ENCODE measurements at places on chromosomes 2 and 18.
A peak's percentile ranks its signal among the peaks of the same experiment; 100 is the strongest.

GRCh38 chr2:74137651-74138599 is 9.8 kb downstream of the BOLA3 start:
- DNase-seq, result no peak

DNA sequence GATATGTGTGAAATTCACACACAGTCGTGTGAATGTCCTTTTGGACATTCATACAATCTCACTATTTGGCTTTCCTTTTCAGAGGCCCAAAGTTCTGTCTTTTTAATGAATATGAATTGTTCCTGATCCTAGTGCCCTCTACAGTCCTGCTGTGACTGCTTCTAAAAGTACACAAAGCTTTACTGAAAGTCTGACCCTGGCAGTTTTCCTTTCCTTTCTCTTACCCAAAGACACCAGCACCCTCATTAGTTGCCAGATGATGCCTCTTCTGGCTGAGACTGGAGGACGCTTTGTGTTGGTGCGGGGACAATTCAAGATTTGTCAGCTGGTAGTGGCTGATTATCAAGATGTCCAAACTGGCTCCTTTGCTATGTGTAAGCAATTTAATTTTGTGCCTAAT is 81.8 kb upstream of the CDCA7 start:
- DNase-seq, result no peak

GRCh38 chr2:230924092-230924469 is 961 bp downstream of the GPR55 start:
- no peak for DNase-seq

- peak; percentile 68 for DNase-seq
Observed at GRCh38 chr2:231409776-231410175, 14.3 kb downstream of the B3GNT7 start.

DNA sequence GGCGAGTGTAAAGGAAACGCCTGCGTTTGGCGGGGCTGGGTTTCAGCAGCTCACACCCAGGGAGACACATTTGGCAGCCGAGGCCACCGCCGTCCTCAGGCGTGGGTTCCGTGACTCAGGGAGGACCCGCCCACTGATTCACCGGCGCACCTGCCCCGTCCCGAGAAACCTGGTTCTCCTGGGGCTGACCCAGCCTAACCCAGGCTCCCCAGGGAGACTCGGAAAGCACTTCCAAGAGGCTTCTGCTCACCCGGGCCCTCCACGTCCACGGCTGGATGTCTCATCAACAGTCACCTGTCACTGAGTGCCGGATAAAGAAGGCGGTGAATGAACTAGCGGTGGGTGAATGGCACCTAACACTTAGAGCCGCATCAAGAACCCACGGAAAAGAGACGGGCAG is 126.4 kb upstream of the CTDP1 start:
- no peak for DNase-seq

- DNase-seq, result no peak
Observed at GRCh38 chr2:239802185-239802649, 222.9 kb downstream of the NDUFA10 start.

- no peak for DNase-seq
Observed at GRCh38 chr18:30491815-30492551, 550.6 kb downstream of the DSC3 start.

GRCh38 chr2:238848691-238848975 is 748 bp downstream of the TWIST2 start:
- no peak for DNase-seq

DNA sequence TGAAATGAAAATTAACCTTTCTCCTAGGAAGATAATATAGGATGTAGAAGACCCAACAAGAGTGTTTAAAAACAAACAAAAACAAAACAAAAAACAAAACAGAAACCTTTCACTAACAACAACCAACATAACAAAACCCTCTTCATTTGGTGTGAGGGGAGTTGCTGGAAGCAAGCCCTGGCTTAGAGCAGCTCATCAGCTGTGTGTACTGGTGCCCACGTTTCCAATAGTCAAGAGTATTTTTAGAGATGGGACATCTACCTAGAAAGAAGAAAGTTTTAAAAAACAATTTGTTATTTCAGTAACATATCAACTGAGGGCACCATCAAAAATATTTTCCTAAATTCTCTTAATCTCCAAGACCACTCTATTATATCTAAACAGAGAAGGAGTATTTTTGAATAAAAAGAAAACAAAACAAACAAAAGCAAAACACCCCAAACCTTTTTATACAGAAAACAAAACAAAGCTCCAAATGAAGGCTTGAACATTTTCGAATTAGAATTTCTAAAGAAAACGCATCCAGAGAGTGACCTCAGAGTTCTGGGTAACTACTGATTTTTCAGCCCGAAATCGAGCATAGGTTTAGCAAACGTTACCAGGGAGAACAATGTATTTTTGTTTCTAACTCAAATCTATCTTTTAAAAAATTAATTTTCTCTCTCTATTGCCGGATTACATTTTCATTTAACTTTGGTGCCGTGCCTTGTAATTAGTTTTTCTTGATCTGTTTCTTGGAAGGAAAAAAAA is 134.6 kb downstream of the INSIG2 start:
- DNase-seq, result peak; percentile 15

GRCh38 chr2:489838-490237 is 187.4 kb downstream of the TMEM18 start:
- no peak for DNase-seq

DNA sequence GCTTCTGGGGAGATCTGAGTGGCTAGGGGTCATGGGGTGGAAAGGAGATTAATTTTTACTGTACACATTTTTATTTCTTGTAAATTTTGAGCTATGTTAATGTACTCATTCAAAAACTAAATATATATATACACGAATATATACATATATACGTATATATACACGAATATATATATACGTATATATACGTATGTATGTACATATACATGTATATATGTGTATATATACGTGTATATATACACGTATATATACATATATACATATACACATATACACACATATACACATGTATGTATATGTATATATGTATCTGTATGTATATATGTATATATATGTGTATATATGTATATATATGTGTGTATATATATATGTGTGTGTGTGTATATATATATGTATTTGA is 3.0 kb upstream of the FHL2 start:
- no peak for DNase-seq

DNA sequence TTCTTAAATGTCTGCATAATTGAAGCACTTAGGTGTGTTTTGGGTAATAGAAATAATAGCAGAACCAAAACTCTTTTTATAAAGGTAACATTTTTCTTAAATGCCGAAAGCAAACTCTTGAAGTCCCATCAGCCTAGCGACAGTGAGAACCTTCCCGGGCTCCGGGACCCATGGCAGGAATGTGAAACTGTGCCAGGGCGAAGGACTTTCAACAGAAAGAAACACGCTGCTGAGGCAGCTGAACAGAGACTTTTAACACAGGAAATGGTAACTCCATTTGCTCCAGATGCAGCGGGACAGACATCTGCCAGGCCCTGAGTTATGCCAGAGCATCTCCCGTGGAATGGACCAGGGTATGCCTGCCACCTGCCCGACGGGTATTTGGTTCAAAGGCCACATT is 34.3 kb downstream of the SALL3 start:
- DNase-seq, result no peak

DNA sequence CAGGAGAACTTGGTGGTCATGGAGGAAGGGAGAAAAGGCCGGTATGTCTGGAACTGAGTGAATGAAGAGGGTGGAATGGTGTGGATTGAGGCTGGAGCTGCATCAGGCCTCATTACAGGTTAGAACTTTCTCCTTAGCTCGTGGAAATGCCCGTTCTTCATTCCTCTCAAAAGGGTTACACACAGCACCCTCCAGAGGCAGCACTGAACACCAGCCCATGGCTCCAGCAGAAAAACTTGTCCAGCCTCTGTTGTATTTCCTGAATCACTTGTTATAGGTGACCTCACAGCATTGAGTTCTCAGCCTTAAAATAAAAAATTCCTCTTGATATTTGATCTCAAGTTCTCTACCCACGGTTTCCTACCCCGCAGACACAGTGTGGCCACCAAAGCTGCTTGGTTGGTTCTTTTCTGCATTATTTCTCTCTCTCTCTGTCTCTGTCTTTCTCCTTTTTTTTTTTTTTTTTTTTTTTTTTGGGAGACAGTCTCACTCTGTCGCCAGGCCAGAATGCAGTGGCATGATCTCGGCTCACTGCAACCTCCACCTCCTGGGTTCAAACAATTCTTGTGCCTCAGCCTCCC is 89.6 kb downstream of the ITGB1BP1 start:
- peak; percentile 92 for DNase-seq

DNA sequence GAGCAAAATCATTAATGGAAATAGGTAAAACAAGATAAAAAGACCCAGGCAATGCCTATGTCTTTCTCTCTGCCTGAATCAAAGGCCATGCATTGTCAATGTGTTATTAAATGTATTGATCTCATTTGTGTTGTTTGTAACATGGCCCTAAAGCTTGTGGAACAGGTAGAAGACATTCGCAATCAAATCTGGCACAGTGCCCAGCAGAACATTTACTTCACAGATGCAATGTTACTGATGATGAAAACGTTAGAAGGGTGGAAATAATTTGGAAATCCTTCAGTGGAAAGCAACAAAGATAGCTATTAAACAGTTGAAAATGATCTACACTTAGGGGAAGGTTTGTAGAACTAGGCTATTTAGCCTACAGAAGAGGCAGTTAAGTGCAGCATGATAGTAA is 368.2 kb downstream of the EPHA4 start:
- DNase-seq, result peak; percentile 29

DNA sequence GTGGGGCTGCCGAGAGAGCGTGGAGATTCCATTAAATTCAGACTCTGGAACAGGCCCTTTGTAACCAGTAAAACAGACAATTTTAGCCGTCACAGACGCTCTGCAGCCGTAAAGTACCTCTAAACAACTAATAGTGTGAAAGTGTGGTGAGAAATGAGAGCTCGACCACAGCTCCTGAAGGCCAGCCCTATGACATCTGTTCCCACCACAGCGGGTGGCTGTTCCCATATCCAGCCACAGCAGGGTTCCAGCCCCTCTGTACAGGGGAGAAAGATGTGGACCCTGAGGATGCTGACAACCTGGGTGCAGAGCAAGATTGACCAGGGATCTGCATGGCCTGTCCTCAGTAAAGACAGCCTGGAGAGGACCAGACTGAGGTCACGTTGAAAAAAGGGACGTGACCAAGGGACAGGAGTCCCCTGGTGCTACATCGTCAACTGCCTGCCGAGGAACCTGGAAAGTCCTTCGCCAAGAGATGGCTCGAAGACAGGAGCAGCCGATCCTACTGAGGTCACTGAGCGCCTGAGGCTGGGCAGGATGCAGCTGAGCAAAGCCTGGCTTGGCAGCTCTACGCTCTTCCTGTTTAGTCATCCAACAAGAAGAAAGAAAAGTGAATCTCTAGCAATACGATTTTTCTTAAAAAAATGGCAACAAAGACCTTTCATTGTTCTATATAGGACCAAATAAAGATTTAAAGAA is 831.7 kb downstream of the RNF144A start:
- DNase-seq, result no peak

- DNase-seq, result no peak
Observed at GRCh38 chr2:156427074-156427473, 9.1 kb upstream of the GPD2 start.

GRCh38 chr2:95317665-95318425 is 20.7 kb downstream of the KCNIP3 start:
- DNase-seq, result no peak

GRCh38 chr2:161994761-161995520 is 79.1 kb downstream of the DPP4 start:
- no peak for DNase-seq

- no peak for DNase-seq
Observed at GRCh38 chr18:26931659-26932058, 66.2 kb upstream of the AQP4 start.

DNA sequence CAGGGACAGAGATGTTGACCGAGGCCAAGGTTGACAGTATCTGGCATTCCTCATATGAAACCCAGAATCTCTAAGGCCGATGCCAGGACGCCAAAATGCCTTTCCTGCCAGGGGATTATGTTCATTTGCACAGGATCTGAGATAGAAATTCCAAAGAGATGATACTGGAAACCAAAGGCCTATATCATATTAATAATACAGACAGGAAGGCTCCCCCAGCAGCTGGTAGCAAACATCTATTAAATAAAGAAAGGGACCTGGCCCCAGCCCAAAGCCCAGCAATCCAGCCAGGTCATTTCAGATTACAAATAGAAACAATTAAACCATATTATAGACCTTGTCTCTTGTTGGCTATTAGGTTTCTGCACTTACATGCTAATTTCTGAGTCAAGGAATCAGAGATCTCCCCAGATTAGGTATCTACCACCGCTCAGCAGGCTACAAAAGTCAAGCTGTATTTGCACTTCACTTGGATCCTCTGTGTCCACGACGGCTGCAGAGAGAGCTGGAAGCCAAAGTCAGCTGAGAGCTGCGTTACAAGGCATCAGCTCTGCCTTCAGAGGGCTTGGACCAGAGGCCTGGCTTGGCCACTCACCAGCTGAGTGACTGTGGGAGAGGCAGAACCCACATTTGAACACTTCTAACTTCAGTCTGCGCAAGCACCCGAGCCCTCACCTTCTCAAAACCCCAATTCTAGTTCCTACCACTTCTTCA is 269.3 kb upstream of the SIX2 start:
- DNase-seq, result no peak

DNA sequence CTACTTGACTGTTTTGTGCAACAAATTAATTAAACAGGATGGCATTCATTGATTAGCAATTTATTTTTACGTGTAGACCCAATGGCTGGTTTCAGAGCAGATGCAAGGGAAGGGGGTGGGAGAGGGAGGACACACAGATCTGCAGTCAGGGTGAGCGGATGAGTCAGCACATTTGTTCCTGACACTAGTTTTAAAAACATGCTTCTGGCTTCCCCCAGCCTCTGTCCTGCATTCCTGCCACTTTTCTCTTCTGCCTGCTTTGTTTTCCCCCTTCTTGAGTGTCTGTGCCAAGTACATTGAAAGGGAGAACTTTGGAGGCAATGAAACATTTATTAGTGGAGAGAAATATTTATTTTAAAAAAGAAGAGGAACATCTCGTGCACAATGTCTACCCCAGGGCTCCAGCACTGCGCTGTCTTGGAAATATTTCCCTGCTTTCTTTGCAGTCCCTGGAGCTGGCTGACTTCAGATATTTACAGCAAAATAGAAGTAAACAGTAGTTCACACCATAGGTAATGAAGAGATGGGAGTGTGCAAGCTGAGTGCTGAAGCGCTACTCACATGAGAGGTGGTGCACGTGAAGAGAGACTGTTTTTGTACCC is 52.2 kb downstream of the NRP2 start:
- peak; percentile 79 for DNase-seq

GRCh38 chr2:128438586-128438985 is 119.9 kb upstream of the HS6ST1 start:
- DNase-seq, result peak; percentile 0

GRCh38 chr2:223000872-223001796 is 50.9 kb upstream of the KCNE4 start:
- DNase-seq, result no peak

DNA sequence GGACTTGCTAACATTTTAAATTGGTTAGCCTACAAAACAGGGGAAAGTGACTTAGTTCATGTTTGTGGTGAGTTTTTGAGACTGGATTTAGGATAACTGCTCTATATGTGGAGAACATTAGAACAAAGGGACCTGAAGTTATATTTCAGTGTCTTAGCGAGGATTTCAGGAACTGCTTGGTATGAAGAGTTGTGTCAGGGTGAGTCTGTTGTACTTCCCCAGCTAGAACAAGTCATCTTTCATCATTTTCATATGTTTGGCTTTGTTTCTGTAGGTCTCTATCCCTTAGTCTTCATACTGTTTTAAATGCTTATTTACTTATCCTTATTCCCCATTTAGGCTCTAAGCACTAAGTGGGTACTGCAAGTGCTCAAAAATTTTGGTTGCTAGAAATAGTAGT is 41.9 kb downstream of the KCMF1 start:
- DNase-seq, result no peak

- DNase-seq, result peak; percentile 67
Observed at GRCh38 chr2:191696001-191696400, 18.1 kb downstream of the NABP1 start.

Data from stomach (tissue), 19 donors.